COR-L47 (cell line): ENCODE measurements at places on chromosomes 12 and 14.

DNA sequence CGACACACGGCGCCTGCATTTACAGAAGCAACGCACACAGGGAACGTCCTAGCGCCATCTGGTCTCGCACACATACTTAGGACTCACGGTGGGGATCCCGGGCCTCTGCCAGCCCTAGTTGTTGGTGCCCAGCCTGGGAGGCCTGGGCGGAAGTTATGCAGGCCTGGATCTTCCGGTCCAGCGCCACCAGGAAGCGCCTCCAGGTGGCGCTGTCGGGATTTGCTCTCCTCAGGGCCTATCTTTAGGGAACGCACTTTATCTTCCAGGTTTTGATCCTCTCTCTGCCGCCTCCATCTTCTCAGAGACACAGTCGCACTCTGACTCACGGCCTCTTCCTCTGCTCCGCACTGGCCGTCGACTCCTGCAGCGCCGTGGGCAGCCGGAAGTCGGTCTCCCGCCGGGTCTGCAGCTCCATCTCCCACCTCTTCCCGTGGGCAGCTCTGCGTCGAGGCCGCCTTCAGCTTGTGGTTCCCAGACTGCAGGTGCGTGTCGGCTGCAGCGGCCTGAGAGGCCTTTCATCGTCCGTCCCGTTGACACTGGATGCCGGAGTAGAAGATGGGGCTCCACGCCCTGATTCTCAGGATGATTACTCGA is 760.4 kb downstream of the TMEM121 start:
- DNase-seq = peak; percentile 18

GRCh38 chr12:31929027-31929526 is 30.1 kb upstream of the RESF1 start:
- no peak for DNase-seq

DNA sequence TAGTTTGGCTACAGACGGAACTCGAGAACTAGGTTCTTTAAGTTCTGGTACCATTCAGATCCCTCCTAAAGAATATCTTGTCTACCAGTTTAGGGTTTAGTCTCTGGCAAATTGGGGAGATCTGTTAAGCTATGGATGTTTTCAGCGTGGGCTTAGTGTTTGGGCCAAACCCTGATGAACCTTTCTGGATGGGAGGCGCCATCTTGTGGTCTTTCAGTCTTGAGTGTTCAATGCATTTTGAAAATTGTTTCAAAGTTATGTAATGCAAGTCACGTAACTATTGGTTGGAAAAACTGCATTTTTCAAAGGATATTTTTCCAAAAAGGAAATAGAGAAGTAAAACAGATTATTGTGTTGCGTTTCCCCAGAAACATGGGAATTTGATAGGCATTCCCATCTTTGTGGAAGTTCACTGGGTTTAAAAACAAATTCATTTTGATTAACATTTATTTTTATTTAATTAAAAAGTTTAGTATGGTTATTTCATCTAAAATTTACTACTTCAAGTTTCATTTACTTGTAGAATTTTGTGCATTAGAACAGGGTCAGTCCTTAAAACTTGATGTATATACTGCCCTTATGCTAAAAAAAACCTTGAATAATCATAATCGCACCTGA is 169.0 kb downstream of the PRIMA1 start:
- DNase-seq = peak; percentile 50

DNA sequence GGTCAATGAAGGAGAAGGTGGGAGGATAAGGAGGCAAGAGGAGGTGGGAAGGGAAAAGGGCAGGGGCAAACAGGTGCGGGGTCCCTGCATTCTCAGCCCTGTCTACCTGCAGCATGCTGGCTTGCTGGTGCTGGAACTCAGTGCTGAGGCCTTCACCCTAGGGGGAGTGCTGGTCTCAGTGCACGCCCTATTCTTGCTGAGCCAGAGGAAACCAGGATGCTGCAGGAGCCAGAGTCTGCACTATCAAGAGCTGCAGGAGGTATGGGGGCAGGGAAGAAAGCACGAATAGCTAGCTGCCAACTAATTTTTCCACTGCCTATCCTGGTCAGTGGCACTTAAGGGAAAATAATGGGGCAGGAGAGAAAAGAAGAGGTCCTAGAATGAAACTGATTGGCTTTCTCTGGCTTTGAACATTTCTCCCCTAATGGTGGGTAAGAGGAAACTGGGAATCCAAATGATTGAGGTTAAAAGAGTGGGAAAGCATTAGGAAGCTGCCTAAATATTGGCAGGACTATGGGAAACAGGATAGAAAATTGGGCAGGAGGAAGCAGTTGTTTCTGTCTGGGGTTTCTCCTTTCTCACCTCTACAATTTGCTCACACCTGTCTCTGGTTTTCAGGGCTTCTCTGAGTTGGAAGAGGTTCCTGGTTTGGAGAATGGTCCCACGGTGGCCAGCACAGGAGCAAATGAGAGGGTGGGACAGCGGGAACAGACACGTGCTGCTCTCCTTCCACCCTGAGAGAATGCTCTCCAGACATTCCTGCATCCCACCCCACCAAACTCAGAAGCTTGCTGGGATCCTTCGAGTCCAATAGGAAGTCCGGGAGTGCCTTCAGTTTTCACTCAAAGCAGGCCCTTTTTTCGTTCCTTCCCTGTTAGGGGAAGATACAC is 1.9 kb downstream of the TMEM253 start:
- DNase-seq = peak; percentile 37

GRCh38 chr14:97106166-97106565 is 309.0 kb downstream of the VRK1 start:
- no peak for DNase-seq

GRCh38 chr14:103255555-103255954 is 78.5 kb upstream of the EIF5 start:
- DNase-seq = no peak

DNA sequence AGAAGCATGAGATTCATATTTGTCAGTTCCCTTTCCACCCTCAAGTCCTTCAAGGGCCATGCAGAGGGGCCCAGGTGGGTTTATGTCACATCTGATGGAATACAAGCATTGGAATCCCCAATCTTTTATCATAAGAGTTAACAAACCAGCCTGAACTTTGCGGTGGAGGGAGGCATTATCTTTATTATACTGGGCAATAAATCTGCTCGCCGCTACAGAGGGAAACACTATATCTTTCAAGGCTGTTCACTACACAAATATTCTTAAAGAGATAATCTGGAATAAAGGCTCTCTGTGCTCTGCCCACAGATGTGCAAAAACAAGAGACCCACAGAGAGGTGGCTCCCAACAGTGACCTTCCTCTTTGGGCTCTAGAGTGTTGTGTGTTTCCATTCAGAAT is 153.6 kb upstream of the PLEKHA5 start:
- DNase-seq = no peak

DNA sequence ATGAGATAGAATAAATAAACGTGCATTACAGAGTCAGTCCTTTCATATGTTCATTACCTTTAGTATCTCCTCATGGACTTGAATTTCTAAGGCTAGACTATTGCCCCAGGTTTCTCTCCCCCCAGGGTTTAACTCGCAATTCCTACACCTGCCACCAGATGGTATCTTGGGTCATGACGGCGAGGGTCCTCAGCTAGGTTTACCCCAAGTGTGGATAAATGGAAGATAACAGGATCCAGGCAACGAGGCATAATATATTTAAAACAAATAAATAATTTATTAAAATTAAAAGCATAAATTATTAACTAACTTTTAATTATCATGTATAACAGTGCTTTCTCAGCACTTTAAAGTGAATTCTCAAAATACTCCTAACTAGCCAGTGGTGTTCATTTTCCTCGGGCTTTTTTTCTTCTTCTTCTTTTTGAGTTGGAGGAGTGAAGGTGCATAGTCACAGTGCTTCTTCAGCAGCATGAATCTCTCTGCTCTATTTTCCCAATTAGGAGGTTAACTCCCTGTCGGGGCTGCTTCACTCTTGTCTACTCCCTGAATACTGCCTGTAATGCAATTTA is 243.5 kb upstream of the CAND1 start:
- peak; percentile 11 for DNase-seq

- no peak for DNase-seq
These were observed 220.3 kb upstream of the ARID2 start for GRCh38 chr12:45509187-45509586.
